Stimulated activated naive B cell treated with anti-CD40 and anti-IgM and Interleukin-4, amounts not matched to agents 10 μg/mL and 1 μg/mL and 100 μg/mL, for 72 hours (primary cell): ENCODE measurements at places on chromosomes 2 and 18.

- DNase-seq, result no peak
These were observed 49.9 kb upstream of the PNPT1 start for GRCh38 chr2:55743583-55743982.

DNA sequence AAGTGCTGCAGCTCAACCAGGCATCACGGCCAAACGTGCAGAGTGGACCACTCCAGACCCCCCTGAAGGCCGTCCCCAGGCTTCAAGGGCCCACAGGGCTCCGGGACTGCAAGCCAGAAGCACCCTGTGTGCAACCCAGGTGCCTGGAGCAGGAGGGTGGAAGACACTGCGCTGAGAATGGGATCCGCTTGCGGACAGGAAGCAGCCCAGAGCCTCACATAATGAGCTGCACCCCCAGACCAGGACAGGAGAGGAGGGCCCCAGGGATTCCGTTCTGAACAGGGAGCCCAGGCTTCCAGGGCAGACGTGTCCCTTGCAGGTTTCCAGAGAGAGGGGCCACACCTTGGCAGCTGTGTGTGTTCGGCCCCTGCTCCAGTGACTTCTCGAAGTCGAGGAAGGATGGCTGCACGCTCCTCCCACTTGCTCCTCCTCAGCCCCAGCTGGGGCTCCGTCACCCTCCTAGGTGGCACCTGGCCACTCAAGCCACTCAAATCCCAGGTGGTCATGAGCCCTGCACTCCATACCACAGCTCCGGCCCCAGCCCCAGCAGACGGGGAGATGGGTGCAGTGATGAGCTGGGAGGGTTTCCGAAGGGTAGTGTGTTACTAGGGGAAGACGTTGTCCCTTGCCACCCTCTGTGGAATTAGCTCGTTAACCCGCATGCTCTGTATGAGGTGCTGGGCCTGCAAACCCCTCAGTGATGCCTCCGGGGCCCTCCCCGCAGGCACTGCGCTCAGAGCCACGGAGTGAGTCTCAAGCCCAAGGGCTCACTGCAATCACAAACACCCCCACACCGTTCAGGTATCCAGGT, 79.2 kb downstream of the NDUFA10 start:
- DNase-seq, result no peak

- DNase-seq, result no peak
These were observed 49.2 kb downstream of the MYOM1 start for GRCh38 chr18:3170441-3171161.

GRCh38 chr2:229825476-229825875, 96.3 kb downstream of the TRIP12 start:
- no peak for DNase-seq

- no peak for DNase-seq
These were observed 354.7 kb upstream of the SMIM21 start for GRCh38 chr18:75782204-75782603.

DNA sequence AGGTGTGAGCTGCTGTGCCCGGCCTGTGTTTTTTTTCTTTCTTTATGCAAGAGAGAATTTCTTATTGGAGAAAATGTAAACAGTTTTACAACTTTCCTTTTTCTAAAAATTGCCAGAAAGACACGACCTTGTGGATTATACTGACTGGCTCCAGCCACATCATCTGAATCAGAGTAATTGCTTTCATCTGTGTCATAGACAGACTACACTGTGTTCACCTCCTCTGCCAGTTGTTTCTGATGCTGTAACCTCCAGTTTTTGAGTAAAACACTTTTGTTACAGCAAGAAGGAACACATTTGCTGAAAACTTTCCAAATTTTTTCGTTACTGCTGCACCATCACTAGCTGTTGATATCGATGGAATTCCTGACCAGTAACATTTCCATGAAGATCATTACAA, 43.9 kb upstream of the PLEKHM3 start:
- no peak for DNase-seq

GRCh38 chr18:6885006-6885481, 155.5 kb downstream of the ARHGAP28 start:
- DNase-seq, result no peak

DNA sequence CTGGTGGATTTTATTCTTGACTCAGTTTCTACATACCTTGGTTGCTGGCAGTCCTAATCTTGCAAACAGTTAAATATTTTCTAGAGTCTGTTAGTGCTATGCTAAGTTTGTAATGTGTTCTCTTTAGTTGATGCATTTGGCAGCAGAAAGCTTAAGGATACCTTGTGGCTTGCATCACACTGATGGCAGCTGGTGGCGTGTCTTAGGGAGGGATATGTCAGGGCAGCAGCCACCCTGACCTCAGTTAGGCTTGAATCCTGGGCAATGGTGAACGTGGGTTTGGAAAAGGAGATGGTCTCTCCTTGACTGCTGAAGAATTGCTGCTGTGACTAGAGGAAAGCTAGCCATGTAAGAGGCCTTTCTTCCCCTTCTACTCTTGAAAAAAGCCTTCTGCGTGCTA, 4.2 kb downstream of the IAH1 start:
- no peak for DNase-seq

- DNase-seq, result no peak
These were observed 86.4 kb downstream of the XRCC5 start for GRCh38 chr2:216195565-216196029.

- DNase-seq, result no peak
These were observed 493.6 kb downstream of the NYAP2 start for GRCh38 chr2:225893151-225893550.

GRCh38 chr2:211347328-211347727, 790.9 kb downstream of the CPS1 start:
- no peak for DNase-seq

GRCh38 chr2:217065695-217066405, 206.0 kb upstream of the TNP1 start:
- DNase-seq, result no peak

- peak; percentile 98 for DNase-seq
These were observed at the start of gene REL for GRCh38 chr2:60881047-60881932. Gene REL (plus strand): TSS chr2:60881574. CDS start chr2:60881841, 267 bp downstream.

DNA sequence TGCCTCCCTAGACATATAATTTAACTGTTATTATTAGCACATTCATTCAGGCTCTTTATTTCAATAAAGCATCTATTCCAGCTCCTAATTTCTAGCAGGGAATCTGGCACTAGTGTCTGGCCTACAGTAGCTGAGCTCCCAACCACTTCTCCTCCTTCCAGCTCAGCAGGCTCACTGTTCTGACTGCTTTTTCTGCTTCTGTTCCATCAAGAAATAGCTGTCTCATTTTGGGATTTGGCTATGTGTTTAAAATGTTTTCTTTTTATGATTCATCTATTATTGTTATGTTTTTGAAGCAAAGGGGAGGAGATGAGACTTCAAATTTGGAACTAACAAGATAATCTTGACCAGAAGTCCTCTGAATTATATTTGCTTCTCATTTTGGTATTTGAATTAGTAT, 172.7 kb upstream of the SMAD7 start:
- DNase-seq, result no peak

DNA sequence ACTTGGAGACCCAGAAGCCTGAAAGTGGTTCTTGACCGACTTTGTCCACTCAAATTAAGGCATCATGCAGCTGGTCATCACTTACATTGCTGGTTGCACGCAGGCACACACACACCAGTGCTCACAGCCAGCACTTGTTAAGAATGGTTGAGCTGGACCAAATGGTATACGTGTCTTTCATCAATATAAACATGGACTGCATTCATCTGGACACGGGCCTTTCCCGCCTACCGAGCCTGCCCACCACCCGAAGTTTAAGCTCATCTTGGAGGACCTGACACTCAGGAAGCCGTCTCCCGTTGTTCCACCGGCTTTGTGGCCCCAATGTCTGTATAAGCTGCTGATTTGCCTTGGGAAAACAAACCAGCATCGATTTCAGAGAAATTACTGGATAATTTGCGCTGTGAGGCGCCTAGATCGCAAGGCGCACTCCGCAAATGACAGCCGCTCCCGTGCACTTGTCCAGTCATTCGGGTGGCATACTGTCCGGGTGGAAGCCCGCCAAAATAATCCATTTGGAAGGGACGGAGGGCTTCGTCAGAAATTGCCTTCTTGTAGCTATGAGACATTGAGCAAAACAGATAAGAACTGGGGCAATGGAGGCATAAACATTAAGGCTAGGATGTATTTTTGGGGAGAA, 40.1 kb upstream of the AKAIN1 start:
- no peak for DNase-seq

GRCh38 chr2:125652280-125652679, 1003.7 kb upstream of the GYPC start:
- no peak for DNase-seq

- no peak for DNase-seq
These were observed 40.7 kb upstream of the TMEM131 start for GRCh38 chr2:98036349-98037000.

DNA sequence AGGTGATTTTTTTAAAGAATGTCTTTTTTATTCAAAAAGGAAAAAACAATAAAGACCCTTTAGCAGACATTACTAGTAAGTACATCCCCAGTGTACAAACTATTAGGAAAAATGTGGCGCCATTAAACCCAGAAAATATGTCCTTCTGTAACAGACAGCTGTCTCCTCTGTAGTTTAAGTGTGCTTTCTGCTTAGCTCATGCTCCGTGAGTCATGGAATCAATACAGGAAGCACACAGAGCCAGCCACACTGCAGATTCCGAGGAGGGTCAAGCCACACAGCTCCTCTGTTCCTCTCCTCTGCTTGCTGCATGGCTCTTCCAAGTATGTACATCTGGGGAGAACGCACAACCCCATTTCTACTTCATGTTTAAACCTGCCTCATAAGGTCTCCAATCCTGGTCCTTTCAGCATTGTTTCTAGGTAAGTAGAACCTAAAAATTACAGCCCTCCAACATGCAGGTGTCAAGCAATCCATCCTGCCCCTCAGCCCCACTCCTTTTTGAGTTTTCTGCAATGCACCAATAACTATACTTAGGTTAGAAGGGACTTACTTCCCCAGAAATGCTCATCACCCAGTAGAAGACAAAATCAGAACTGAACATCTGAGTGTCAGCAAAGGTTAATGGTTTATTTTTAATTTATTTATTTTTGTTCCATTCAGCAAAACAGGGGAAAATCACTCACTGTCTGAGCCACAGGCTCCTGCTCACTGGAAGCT, 37.5 kb downstream of the ACVR1 start:
- DNase-seq, result peak; percentile 11

DNA sequence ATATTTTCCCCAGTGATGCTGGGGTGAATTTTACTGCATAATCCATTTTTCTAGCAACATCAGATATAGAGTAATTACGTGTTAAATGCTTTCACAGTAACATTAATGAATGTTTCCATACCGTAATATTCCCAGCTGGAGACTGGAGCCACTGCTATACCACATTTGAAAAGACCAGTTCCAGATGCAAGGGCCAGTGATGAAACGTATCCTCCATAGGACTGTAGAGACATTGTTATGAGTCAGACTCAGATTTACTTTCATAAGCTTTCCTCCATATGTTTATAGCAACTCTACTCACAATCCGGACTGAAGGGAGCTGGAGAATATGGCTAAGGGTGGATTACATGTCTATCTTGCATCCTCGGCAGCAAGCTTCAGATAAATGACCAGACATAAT, 22.7 kb upstream of the GCG start:
- no peak for DNase-seq

DNA sequence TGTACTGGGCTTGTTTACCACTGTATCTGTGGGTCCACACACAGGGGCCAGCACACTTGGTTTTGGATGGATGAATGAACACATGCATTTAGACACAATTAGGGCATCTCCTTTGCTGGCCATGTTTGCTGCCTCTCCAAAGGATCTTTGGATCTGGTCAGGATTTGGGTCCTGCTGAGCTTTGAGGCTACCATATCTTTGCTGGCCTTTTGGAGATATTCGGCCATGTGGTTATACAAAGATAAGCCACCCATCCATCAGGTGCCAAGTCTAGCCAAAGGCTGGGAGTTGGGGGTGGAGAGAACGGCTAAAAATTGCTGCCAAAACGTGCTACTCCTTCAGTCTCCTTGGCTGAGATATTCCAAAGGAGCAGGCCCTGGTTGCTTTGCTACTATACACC, 18.2 kb upstream of the FZD7 start:
- no peak for DNase-seq

DNA sequence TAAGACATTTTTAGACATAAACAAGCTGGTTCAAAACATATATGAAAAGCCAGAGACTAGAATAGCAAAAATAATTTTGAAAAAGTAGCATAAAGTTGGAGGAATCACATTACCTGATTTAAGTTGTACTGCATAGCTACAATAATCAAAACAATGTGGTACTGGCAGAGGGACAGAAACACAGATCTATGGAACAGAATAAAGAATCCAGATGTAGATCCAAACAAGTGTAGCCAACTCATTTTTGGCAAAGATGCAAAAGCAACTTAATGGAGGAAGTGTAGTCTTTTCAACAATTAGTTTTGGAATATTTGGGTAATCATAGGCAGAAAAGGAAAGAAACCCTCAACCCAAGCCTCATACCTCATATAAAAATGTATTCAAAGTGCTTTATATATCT, 278.7 kb upstream of the ZNF521 start:
- no peak for DNase-seq

GRCh38 chr2:215811003-215811402, 202.3 kb downstream of the MREG start:
- DNase-seq, result no peak

GRCh38 chr2:30965022-30965531, 157.8 kb upstream of the CAPN13 start:
- no peak for DNase-seq

DNA sequence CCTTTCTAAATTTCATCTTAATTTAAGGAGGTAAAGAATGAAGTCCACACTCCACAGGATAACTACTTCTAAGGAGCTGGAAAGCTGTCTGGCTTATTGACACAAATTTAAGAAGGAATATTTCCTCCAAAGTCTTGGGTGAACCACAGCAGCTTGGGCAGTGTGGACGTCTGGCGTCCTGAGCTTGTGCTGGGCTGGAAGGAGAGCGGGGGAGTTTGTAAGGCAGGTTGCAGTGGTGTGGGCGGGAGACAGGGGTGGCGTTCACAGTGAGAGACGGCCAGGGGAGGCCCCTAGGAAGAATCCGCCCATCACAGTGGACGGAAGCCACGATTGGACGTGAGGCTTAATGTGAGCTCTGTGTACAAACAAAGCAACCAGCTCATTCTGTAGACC, 25.7 kb downstream of the ADI1 start:
- DNase-seq, result no peak
